ENCODE measurements at places on chromosomes 1 and 21.

GRCh38 chr21:23886828-23887724, 1720.2 kb downstream of the MRPL39 start:
- no peak for DNase-seq

GRCh38 chr1:19485362-19486187, at the start of gene CAPZB:
TSS of gene CAPZB (minus strand) at chr1:19485539. CDS start at chr1:19485438, 101 bp downstream.
- DNase-seq: peak; percentile 93

GRCh38 chr1:230430499-230430898, 4.4 kb upstream of the PGBD5 start:
- DNase-seq: no peak

DNA sequence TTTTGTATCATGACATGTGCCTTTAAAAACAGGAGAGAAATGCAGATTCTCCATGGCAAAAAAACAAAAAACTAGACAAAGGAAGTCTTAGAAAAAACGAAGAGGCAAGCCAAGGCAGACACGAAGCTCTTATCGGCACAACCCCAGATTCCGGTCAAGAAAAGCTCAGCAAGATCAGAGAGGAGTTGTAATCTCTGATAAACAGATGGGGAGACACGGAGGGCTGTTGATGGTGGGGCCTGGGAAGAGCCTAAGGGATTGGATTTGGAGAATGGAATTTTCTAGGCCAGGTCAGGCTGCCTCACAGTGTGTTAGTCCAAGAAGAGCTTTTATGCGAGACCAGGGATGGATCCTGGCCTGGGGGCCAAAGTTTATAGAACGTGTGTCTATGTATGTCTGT, 96.2 kb upstream of the AKT3 start:
- peak; percentile 78 for DNase-seq

DNA sequence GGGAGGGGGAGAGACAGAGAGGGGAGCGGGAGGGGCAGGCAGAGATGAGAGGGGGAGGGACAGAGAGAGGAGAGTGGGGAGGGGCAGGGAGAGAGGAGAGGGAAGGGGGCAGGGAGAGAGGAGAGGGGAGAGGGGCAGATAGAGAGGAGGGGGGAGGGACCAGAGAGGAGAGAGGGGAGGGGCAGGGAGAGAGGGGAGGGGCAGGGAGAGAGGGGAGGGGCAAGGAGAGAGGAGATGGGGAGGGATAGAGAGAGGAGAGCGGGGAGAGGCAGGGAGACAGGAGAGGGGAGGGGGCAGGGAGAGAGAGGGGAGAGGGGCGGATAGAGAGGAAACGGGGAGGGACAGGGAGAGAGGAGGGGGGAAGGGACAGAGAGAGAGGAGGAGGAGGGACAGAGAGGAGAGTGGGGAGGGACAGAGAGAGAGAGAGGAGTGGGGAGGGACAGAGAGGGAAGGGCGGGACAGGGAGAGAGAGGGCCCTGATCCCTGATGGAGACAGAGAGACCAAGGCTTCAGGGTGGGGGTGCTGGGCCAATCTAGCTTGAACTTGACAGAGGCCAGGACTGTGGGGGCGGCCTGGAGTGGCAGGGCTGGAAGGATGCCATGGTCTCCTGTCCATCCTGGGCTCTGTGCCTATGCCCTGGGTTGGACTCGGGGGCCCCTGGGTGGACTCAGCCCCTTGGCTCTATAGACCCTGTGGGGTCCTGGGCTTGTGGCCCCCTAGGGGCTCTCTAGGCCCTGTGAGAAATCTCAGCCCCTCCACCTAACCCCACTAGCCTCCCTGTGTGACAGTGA, 43.6 kb downstream of the DMRTB1 start:
- DNase-seq: peak; percentile 79

GRCh38 chr1:160963521-160963920, 8.9 kb upstream of the ITLN2 start:
- DNase-seq: no peak

GRCh38 chr1:10728595-10729410, 67.6 kb downstream of the CASZ1 start:
- no peak for DNase-seq

DNA sequence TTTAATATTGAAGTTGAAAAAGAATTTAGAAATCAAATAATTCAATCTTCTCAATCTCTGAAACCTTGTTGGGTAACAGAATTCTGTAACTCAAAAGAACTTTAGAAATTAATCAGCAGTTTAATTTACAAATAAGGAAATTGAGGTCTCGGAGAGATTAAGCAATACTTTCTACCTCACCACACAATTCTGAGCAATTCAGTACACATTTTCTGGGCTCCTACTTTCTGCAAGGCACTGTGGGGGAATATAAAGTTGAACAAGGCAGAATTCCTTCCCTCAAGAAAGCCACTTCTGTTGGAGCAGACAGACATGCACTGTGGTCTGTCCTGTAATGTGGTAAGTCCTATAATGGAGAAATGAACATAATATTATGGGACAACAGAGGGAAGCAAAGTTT, 47.7 kb downstream of the MEF2D start:
- DNase-seq: no peak
